Cardiac muscle cell (in vitro differentiated cells and primary cell): ENCODE measurements at places on chromosomes 4 and X. TPM values are rescaled to one million over a fixed set of nuclear protein-coding genes. Genes with fewer than 3 reads are reported as not detected.

GRCh38 chr4:152045449-152045806, 284.6 kb upstream of the GATB start:
- no peak overlapping the region for H3K27ac ChIP-seq
- DNase-seq: no peak
- no peaks in the 10 kb centered on the region for H3K36me3 ChIP-seq
- H3K4me1 ChIP-seq: no peaks in the 10 kb centered on the region

DNA sequence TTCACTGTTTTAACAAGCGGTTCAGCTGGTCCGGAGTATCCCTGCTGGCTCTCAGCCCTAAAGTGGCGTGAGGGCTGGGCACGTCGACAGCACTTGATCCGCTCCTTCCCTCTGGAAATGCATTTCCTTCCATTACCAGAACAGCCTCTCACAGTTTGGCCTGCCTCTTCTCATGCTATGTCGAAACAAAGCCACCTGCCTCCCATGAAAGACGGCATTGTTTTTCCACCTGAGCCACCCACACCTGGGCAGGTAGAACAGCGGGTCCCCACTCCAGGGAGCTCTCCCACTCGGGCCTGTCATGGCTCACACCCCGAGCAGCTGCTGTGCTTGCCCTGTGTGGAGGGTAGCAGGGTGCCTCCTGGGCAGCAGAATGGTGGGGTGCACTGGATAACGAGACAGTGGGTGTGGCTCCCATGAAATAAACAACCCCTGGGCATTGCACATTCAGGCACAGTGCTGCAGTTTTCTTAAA, 86.2 kb downstream of the FHDC1 start:
- peak; percentile 19 for DNase-seq
- no peaks in the 10 kb centered on the region for H3K36me3 ChIP-seq
- no peak overlapping the region for H3K4me3 ChIP-seq
- no peaks in the 10 kb centered on the region for H3K4me1 ChIP-seq

- H3K27me3 ChIP-seq: no peaks in the 10 kb centered on the region
- DNase-seq: no peak
- H3K4me1 ChIP-seq: no peaks in the 10 kb centered on the region
Measured at GRCh38 chr4:132417220-132417619, 731.9 kb upstream of the PCDH10 start.

Gene HS3ST1
- 0.09 and 0.35 TPM in 2 replicates for total RNA-seq

- H3K27ac ChIP-seq: no peak overlapping the region
- DNase-seq: no peak
- H3K4me3 ChIP-seq: no peak overlapping the region
- peaks cover 38% of the 10 kb centered on the region for H3K4me1 ChIP-seq
- no peaks in the 10 kb centered on the region for H3K36me3 ChIP-seq
- H3K27me3 ChIP-seq: no peaks in the 10 kb centered on the region
Measured at GRCh38 chr4:30770812-30771211, 50.6 kb downstream of the PCDH7 start.

Gene DCX
- 0.53 and 1.0 TPM in 2 replicates for total RNA-seq

Gene SMR3B
- total RNA-seq: not detected in 2 replicates

DNA sequence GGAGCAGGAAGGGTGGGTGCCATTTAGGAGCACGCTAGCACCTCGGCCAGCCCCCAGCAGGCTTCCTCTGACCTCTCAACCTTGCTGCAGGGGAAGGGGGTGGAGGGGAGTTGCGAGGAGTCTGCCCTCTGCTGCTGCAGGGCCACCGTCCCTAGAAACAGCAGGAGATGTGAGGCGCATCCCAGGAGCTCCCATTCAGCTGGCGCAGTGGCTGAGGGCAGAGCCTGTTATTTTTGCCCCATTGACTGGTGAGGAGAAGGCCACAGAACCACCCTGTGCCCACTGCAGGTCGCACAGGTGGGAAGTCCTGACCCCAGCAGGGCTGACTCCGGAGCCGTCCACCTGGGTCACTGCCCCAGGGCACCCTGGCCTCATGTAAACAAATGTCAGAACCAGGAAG, 8.0 kb downstream of the PDE6B start:
- no peaks in the 10 kb centered on the region for H3K36me3 ChIP-seq
- H3K27ac ChIP-seq: no peak overlapping the region
- H3K4me3 ChIP-seq: no peak overlapping the region
- H3K27me3 ChIP-seq: no peaks in the 10 kb centered on the region
- DNase-seq: no peak
- H3K4me1 ChIP-seq: no peaks in the 10 kb centered on the region

GRCh38 chr4:134632056-134632455, 430.5 kb upstream of the PABPC4L start:
- H3K4me1 ChIP-seq: no peaks in the 10 kb centered on the region
- H3K27ac ChIP-seq: no peak overlapping the region
- no peaks in the 10 kb centered on the region for H3K36me3 ChIP-seq
- no peak overlapping the region for H3K4me3 ChIP-seq
- H3K27me3 ChIP-seq: no peaks in the 10 kb centered on the region

- H3K4me1 ChIP-seq: no peaks in the 10 kb centered on the region
- H3K27ac ChIP-seq: no peak overlapping the region
- no peaks in the 10 kb centered on the region for H3K27me3 ChIP-seq
- no peak for DNase-seq
- H3K36me3 ChIP-seq: no peaks in the 10 kb centered on the region
Measured at GRCh38 chr4:183081116-183081469, 18.0 kb upstream of the WWC2 start.

- no peaks in the 10 kb centered on the region for H3K36me3 ChIP-seq
- H3K4me3 ChIP-seq: no peak overlapping the region
Measured at GRCh38 chr4:82994834-82995233, 15.8 kb downstream of the LIN54 start.

Gene OTUD6A
- not detected in 2 replicates for total RNA-seq

DNA sequence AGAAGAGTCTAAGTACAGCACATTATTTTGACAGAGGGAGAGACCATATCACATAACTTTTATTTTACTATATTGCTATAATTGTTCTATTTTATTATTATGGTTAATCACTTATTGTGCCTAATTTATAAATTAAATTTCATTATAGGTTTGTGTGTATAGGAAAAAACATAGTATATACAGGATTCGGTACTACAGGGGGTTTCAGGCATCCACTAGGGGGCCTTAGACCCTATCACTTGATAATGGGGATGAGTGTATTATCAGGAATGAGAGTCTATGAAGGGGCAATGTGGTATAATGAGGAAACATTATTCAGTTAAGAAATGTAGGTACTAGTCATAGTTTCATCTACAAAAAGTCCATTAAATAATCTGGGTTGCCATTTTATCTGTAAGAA, 833.1 kb downstream of the C4orf33 start:
- no peaks in the 10 kb centered on the region for H3K27me3 ChIP-seq
- DNase-seq: no peak
- no peak overlapping the region for H3K27ac ChIP-seq
- H3K4me3 ChIP-seq: no peak overlapping the region
- H3K36me3 ChIP-seq: no peaks in the 10 kb centered on the region
- no peaks in the 10 kb centered on the region for H3K4me1 ChIP-seq

- no peak for DNase-seq
- no peak overlapping the region for H3K4me3 ChIP-seq
- H3K4me1 ChIP-seq: no peaks in the 10 kb centered on the region
- no peak overlapping the region for H3K27ac ChIP-seq
- peaks cover 20% of the 10 kb centered on the region for H3K36me3 ChIP-seq
Measured at GRCh38 chr4:70768301-70768948, 46.7 kb downstream of the RUFY3 start.

DNA sequence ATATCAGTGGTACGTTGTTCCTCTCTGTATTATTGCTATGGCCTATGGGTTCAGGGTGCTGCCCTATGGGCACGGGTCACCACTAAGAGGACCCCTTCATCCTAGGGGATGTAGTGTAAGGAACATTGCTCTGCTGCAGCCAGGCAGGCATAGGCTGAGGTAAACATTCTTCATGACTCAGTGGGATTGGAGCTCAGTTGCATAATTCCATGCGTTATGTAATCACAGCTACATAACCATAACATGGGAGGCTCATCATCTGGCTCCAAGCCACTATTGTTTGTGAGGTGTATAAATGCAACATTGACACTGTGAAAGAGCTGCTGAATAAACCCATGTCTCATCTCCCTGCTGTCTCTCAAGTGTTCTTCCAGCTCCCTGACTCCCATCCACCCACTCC, 375.2 kb downstream of the MAGEE1 start:
- no peaks in the 10 kb centered on the region for H3K27me3 ChIP-seq
- H3K4me1 ChIP-seq: no peaks in the 10 kb centered on the region
- no peak overlapping the region for H3K27ac ChIP-seq
- H3K36me3 ChIP-seq: no peaks in the 10 kb centered on the region
- no peak for DNase-seq
